Aorta (tissue), 5 donors: ENCODE measurements at places on chromosomes 3 and 15. TPM values are rescaled to one million over a fixed set of nuclear protein-coding genes. Genes with fewer than 3 reads are reported as not detected.

Gene ATP8B4
- 43.9 TPM for total RNA-seq

Gene CLSTN2
- total RNA-seq, result 18.0 TPM

Gene PPIP5K1
- 53.7 TPM for total RNA-seq

Gene ST8SIA2
- not detected for total RNA-seq

Gene CFAP20DC
- total RNA-seq, result 0.39 TPM

DNA sequence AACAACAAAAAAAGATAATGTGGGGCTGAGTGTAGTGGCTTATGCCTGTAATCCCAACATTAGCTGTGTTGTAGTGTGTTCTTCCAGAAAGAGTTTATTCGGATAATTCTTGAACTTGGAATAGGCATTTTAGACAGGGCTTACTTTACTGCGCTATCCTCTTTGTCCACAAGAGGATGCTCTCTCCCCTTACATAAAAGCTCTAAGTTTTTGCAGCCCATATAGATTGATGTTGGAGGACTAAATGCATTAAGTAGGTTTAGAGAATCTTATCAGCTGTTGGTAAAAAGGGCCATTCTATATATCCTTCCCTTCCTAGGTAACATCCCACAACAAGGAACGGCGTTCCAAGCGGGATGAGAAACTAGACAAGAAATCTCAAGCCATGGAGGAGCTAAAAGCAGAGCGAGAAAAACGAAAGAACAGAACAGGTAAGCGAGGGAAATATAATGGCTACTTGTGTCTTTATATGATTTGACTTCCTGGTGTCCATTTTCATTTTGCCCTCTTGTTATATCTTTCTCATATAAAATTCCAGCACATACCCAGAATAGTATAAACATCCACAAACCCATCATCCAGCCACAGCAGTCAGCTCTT, 27.8 kb upstream of the ITPKA start:
- no peak for DNase-seq
- no peaks in the 10 kb centered on the region for H3K27me3 ChIP-seq
- no peak overlapping the region for H3K27ac ChIP-seq
- H3K4me1 ChIP-seq, result no peaks in the 10 kb centered on the region

DNA sequence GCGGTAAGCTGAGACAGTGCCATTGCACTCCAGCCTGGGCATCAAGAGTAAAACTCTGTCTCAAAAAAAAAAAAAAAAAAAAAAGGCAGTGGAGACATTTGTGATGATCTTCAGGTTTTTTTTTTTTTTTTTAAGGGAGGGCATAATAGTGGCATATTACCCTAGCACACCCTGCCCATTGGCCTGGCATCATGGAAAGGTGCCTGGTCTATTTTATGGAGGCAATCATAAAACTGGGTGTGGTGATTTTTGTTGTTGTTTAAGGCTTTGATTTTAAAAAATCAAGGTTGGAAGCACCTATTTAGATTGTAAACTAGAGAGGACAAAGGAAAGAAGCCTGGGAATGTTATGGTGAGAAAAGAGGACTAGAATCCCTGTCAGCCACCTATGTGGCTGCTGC, 6.0 kb downstream of the IQGAP1 start:
- H3K4me1 ChIP-seq, result peaks cover 11% of the 10 kb centered on the region
- H3K36me3 ChIP-seq, result no peaks in the 10 kb centered on the region
- no peak overlapping the region for H3K4me3 ChIP-seq

GRCh38 chr15:77532846-77533245, 99.9 kb downstream of the LINGO1 start:
- H3K4me1 ChIP-seq, result no peaks in the 10 kb centered on the region
- H3K27me3 ChIP-seq, result no peaks in the 10 kb centered on the region

DNA sequence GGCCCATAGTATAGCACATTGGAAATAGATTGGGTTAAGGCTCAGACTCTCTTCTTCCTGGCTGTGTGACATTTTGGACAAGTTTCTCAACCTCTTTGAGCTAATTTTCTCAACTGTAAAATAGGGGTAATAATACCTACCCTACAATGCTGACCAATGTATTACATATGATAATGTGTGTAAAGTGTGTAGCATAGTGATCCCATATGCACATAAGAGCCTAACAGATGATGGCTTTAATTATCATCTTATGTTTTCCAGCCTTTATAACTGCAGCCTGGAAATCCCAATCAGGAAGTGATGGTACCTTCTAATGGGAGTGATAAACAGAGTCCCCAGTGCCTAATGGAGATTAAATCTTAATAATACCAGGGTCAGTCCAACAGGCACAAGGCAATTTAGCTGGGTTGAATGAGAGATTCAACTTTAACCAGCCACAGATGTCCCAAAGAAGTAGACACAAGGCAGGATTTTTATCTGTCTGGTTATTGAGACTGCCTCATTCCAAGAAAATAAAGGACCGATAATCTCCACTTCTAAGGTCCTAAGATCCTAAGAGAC, 12.0 kb downstream of the ADAMTS9 start:
- no peak overlapping the region for H3K4me3 ChIP-seq
- DNase-seq, result no peak
- H3K27me3 ChIP-seq, result no peaks in the 10 kb centered on the region

GRCh38 chr3:27789420-27789819, 67.3 kb upstream of the EOMES start:
- no peaks in the 10 kb centered on the region for H3K4me1 ChIP-seq
- no peak overlapping the region for H3K27ac ChIP-seq

DNA sequence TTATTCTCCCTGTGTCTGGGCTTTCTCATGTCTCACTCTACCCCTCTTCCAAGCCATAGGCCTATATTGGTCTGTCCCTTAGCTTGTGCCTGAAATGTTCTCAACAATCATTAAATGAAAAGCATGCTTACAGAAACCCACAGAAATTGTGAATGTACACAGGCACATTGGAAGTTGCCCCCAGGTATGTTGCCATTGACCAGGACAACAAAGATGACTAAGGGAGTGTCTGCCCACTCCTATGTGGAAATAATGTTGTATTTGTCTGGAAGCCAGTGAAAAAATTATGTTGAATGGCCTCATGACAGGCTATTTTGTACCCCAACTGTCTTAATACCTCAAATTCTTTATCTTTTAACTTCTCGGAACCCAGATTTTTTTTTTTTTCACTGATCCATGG, 102.0 kb downstream of the TPRG1 start:
- no peak overlapping the region for H3K4me3 ChIP-seq
- peaks cover 4% of the 10 kb centered on the region for H3K4me1 ChIP-seq
- no peaks in the 10 kb centered on the region for H3K27me3 ChIP-seq

GRCh38 chr15:97545799-97546198, 414.7 kb upstream of the ARRDC4 start:
- no peaks in the 10 kb centered on the region for H3K27me3 ChIP-seq
- H3K4me3 ChIP-seq, result no peak overlapping the region
- no peak overlapping the region for H3K27ac ChIP-seq
- no peak for DNase-seq
